Spinal cord (tissue), 10 donors: ENCODE measurements at places on chromosomes 6 and 20. TPM values are rescaled to one million over a fixed set of nuclear protein-coding genes. Genes with fewer than 3 reads are reported as not detected.
A peak's percentile ranks its signal among the peaks of the same experiment; 100 is the strongest.

DNA sequence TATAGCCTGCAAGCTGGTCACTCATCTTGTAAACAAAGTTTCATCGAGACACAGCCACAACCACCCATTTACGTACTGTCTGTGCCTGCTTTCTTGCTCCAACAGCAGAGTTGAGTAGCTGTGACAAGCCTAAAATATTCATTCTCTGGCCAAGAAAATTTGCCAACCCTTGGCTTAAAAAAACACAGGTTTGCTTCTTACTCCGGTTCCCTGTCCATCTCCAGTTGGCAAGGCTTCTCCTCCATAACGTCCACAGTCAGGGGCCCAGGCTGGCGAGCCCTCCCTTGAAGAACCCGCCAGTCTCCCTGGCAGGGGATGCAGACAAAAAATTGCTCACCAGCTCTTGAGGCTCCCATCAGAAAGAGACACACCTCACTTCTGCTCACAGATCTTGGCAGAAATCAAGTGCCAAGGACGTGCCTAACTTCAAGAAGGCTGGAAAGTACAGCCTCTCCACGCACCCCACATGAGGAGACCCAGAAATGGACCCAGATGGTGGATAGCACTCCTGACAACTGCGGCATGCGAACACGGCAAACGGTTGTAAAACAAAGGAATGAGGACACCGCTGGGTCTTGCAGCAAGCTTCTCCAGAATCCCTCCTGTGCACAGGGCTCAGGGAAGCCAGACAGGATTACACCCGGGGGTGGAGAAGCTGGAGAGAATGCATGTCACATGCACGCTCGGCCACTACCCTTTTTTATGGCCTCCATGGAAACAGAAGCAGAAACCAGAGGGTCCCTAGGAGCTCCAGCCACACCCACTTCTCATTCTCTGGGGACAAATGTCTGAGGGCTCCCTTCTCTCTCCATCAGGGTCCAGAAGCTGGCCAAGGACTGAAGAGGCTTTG lies 59.8 kb upstream of the SIRPA start:
- DNase-seq = no peak

The RIPOR2 gene
- polyA plus RNA-seq = 30.7 TPM

The RGS17 gene
- 17.9 TPM for polyA plus RNA-seq

DNA sequence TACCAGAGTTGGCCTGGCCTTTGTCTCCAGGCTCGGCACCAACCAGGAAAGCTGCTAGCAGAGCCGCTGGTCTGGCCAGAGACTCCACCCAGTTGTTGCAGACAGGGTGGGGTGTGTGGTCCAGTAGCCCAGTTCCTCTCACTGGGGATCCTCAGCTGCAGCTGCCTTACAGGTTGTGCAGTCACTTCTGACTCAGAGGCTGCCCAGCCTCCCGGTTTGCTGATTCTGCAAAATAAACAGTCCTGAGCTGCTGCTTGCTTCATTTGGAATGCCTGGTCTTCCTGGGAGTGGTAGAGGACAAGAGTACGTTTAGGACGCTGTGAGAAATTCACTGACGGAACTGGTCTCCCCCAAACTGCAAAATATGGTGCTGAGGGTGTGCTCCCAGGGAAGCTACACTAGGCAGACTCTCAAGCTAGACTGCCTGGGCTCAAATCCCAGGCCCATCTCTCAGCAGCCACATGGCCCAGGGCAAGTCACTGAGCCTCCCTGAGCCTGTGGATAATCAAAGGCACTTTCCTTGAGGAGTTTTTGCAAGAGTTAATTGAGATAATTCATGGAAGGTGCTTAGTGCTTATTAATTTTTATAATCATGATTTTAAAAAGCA lies 246.1 kb downstream of the TFAP2C start:
- no peak for DNase-seq

GRCh38 chr20:46176739-46177378 lies 58.7 kb downstream of the CD40 start:
- no peak for DNase-seq

GRCh38 chr20:35883778-35884540 lies 70.3 kb downstream of the SCAND1 start:
- DNase-seq = peak; percentile 24

The NHSL1 gene
- polyA plus RNA-seq = 31.3 TPM

The MEP1A gene
- polyA plus RNA-seq = 0.08 TPM

The CUTA gene
- polyA plus RNA-seq = 241 TPM

DNA sequence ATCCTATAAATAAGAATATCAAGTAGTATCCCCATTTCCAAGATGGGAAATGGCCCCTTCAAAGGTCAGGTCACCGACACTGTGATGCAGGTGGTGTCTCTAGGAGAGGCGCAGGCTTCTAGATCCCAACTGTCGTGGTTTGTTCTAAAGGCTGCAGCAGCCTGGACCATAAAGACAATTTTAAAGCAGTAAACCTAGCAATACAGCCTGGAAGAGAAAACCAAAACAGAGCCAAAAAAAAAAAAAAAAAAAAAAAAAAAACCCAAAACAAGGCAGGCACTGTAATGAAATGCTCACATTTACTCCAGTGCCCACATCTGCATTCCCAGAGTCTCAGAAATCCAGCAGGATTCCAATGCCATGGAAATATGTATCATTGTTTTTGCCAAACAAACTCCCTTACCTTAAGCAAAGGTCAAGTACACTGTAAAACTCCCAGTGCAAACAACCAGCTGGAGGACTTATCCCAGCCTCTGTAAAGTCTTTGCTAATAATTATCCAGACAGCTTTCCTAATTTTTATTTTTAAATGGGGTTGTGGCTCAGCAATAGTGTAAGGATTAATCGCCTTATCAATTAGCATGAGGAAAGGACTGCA lies 98.2 kb downstream of the PSMG4 start:
- no peak for DNase-seq

The CD109 gene
- polyA plus RNA-seq = 4.1 TPM

DNA sequence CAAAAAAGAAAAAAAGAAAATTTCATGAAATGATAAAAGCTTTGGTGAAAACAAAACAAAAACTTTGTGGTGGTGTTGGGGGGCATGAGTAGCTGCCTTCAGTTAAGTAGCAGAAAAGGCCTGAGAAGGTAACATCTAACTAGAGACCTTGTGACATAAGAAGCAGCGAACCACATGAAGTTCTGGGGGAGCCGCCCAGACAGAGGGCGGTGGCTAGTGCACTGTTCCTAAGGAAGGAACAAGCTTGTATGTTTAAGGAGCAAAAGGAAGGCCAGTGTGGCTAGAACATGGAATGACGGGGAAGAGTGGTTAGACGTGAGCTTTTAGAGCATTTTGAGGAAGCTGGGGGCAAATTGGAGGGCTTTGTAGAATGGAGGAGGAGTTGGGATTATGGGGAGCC lies 7.5 kb upstream of the RSPH3 start:
- no peak for DNase-seq

DNA sequence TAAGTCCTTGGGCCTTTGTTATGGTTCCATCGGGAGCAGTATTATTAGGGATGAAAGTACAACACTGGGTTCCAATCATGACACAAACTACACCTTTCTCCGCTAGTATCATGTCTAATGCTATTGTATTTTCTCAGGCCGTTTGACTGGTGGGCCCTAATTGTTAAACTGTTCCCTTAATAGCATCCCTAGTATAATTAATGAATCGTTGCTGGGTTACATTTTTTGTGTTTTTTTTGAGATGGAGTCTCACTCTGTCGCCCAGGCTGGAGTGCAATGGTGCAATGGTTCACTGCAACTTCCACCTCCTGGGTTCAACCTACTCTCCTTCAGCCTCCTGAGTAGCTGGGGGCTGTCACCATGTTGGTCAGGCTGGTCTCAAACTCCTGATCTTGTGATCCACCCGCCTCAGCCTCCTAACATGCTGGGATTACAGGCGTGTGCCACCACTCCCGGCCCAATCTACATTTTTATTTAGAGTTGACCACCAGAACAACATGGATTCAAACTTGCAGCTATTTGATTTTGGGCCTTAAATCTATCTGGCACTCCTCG lies 4.1 kb upstream of the ZNFX1 start:
- DNase-seq = no peak

GRCh38 chr6:125164696-125165095 lies 11.1 kb downstream of the TPD52L1 start:
- no peak for DNase-seq

DNA sequence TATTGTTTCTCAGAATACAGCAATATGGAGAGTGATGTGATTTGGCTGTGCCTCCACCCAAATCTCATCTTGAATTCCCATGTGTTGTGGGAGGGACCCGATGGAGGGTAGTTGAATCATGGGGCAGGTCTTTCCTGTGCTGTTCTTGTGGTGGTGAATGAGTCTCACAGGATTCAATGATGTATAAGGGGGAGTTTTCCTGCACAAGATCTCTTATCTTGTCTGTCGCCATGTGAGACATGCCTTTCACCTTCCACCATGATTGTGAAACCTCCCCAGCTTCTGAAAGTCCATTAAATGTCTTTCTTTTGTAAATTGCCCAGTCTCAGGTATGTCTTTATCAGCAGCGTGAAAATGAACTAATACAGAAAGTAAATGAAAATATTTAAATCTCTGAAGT lies 234.8 kb upstream of the TENT5A start:
- no peak for DNase-seq

DNA sequence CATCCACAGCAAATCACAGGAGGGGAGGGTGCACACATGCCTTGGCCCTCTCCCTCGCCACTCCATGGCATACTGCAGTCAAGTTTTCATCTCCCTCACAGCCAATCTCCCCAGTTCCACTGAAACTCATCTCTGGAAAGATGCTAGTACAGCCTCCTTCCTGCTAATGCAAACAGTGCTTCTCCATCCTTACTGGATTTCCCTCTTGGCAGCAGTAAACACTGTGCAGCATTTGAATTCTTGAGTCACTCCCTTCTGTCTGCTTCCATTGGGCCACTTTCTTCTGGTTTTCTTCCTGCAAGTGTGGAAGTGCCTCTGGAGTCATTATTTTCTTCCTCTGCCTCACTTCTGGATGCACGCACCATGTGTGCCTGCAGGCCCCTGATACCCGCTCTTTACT lies 460.3 kb downstream of the QKI start:
- no peak for DNase-seq

The DCBLD1 gene
- 9.4 TPM for polyA plus RNA-seq

DNA sequence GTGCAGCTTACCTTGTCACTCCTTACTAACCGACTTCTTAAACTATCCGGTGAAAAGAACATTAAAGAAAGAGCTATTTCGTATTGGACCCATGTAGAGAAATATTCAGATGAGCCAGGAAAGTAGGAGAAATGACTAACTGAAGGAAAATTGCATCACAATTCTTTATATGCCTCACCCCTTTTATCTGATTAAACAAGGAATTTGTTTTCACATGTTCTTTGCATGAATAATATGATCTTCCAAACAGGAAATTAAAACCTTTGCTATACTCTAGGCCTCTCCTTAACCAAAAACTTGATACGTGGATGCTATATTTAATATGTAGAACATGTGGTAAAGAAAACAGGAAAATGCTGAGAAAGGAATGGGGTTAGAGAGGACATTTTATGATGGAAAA lies 41.9 kb upstream of the LRRC1 start:
- DNase-seq = no peak

DNA sequence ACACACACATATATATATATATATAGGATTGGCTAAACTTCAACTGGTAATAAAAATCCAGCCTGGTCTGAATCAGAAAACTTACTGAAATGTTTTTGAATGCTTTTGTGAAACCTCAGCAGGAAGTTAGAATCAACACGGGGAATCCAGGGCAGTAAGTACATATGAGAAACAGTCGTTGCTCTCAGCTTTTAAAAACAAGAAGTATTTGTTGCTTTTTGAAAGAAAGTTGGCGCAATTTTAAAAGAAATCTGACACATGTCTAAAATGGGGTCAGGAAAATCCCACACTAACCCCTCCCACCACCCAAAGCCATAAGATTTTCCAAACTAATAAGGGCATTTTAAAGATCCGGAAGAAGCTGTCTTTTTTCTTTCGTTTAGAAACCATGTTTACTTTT lies 11.5 kb upstream of the CCDC170 start:
- DNase-seq = no peak

DNA sequence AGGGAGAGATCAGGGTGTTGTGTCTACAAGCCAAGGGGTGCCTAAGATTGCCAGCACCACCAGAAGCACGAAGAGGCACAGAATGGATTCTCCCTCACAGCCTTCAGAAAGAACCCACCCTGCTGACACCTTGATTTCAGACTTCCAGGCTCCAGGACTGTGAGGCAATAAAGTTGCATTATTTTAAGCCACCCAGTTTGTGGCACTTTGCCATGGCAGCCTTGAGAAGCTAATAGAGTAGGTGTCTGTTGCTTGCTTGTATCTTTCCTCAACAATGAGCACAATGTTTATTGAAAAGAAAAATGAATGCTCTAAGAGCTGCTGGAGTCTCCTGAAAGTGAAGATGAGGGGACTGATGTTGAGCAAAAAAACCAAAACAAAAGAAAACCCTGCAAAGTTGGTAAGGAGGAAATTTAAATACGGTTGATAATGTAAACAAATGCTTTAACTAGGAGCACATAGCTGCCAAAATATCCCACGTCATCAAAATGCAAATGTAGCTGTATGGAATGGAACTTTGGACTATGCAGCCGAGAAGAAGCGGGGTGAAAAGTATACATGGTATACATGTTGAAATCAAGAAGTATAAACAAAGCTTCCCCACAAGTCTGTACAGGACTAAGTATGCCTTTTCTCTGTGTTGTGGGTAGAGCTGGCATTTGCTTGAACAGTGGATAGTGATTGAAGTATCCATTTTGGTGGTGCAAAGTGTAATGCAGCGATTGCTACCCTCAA lies 8.0 kb downstream of the IL20RA start:
- no peak for DNase-seq

GRCh38 chr6:55957961-55958422 lies 82.6 kb upstream of the BMP5 start:
- DNase-seq = no peak

DNA sequence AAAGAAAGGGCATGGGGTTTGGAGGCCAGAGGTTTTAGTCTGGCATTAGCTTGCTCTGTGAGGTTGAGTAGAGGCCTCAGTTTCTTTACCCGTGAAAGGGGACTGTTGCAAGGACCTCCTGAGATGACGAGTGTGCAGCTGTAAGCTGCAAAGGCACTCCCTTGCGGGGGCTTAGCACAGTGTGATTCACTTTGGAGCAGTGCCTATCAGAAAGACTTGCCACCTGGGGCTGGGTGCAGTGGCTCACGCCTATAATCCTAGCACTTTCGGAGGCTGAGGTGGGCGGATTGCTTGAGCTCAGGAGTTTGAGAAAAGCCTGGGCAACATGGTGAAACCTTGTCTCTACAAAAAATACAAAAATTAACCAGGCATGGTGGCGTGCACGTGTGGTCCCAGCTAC lies 7.5 kb upstream of the BAK1 start:
- DNase-seq = no peak

DNA sequence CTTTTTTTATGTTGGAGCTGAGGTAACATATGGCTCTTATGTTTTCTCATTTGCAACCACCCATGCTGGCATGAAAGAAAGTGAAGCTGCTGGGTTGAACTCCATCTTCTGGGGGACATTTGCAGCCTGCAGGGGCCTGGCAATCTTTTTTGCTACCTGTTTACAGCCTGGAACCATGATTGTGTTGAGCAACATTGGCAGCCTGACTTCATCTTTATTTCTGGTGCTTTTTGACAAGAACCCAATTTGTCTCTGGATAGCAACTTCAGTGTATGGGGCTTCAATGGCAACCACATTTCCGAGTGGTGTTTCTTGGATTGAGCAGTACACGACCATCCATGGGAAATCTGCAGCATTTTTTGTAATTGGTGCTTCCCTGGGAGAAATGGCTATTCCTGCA lies 179.0 kb downstream of the SLC16A10 start:
- DNase-seq = no peak
